ENCODE measurements at places on chromosomes 7 and 10. TPM values are rescaled to one million over a fixed set of nuclear protein-coding genes. Genes with fewer than 3 reads are reported as not detected.

- DNase-seq, result peak; percentile 45
Measured at GRCh38 chr7:299628-300027, 9.7 kb downstream of the FOXL3 start.

DNA sequence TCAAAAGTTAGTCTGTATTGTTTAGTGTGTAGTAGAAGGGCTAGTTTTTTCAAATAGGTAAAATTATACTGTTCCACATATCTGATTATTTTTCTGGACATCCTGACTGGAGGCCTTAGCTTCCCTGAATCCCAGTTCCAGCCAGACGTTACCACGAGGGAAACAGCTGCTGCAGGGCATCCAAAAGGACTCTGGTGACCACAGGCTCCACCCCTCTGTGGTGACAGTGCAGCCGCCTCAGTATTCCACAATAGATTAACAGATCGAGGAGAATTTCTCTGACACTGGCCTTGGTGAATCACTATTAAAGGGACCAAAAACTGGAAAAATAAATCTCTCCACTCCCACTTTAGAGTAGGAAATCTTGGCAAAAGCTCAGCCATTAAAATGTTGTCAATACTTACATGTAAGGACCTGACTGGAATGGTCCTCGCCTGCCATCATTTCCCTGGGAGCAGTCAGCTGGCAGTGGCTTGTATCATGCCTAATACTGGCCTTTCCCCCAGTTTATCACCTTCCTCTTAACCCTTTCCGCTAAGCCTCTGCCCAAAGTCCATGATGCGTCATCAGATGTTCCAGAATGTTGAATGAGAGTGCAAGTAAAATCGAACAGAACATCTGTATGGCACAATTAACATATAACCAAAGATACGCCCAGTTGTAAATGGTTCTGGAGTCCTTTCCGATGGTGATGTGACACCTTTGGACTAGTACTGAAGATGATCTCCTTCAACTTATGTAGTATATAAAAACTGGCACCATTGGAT lies 31.6 kb downstream of the ENO4 start:
- DNase-seq, result no peak

GRCh38 chr7:36315309-36315944 lies 74.2 kb upstream of the ANLN start:
- DNase-seq, result no peak

DNA sequence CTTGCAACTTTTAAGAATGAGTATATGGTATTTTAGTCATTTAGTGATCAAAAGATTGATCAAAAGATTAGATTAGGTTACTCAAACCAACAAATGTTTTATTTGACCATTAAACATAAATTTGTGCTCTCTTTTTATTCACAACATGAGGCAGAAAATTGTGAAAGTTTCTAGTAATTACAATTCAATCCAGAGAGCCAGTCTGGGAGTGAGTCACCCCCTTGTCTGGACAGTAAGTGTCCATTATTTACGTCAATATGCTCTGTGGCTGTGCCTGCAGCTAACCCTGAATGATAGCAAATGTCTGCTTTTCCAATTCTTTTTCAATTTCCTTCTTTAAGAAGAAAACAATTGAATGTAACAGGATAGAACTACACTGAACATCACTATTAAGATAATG lies 27.9 kb downstream of the GNG11 start:
- DNase-seq, result no peak

DNA sequence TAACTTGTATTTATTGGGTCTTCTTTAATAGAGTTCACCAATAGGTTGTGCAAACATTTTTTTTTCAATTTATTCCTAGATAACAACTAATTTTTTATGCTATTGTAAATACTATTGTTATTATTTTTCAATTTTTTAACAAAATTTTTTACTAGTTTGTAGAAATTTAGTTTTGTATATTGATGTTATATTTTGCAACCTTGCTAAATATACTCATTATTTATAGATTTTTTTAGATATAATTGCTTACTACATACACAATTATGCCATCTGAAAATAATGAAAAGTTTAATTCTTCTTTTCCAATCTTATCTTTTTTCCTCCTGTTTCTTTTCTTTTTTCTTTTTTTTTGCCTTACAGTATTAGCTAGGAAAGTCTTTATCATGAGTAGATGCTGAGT lies 216.9 kb downstream of the SLC25A13 start:
- no peak for DNase-seq

Gene ARHGEF5
- 12.8 TPM for total RNA-seq

Gene DIP2C
- total RNA-seq, result 38.7 TPM

Gene CNTNAP2
- total RNA-seq, result 0.49 TPM
